ENCODE measurements at places on chromosomes 5 and 9.

GRCh38 chr9:109843641-109844040 lies 63.6 kb downstream of the PALM2AKAP2 start:
- DNase-seq, result no peak

GRCh38 chr9:18745710-18746109 lies 271.8 kb downstream of the ADAMTSL1 start:
- no peak for DNase-seq

DNA sequence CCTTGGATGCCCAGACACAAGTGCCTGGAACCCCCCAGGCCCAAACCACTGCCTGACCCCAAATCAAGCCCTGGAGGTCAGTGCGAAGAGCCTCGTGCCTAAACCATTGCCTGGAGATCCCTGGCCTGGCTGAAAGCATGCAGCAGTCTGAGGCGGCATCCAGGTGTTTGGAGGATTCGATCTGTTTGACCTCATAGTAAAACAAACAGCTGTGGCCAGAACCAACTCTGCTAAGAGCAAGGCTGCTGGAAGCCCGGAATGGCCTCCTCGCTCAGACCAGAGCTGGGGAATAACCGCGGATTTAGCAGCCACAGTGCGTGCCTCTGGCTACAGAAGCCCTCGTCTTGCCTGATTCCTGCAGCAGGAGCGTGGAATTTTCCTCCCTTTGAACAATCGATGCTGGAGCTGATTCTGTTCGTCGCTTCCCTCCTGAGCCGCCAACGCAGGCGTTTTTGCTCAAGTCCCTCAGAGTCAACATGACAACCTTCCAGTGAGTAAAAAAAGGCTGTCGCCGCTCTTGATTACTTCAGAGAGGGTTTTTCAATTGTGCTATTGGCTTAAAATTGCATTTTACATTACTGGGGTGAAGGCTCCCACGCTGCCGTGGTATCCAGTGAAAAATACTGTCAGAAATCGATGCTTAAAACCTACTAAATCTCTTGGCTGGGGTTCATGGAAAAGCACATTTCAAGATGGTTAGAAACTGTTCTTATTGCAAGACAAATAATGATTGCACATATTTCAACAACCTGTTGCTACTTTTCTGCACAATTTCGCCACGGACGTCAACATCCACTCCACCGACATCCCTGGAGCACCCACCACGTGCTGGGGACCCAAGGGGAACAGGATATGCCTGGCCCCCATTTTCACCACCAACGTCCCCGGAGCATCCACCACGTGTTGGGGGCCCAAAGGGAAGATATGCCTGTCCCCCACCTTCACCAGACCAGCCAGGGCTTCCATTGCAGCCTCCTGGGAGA lies 190.0 kb downstream of the OLFM1 start:
- DNase-seq, result no peak

DNA sequence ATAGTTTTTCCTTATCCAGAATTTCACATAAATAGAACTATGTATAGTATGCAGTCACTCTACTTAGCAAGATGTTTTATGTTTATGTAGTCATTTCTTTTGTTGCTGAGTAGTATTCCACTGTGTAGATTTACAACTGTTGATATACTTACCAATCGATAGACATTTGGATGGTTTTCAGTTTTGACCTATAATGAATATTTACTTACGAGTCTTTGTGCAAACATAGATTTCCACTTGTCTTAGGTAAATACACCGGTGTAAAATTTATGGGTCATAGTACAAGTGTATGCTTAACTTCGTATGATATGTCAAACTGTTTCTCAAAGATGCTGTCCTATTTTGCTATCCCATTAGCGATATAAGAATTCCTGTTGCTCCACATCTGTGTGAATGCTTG lies 19.7 kb upstream of the OR2K2 start:
- DNase-seq, result no peak

DNA sequence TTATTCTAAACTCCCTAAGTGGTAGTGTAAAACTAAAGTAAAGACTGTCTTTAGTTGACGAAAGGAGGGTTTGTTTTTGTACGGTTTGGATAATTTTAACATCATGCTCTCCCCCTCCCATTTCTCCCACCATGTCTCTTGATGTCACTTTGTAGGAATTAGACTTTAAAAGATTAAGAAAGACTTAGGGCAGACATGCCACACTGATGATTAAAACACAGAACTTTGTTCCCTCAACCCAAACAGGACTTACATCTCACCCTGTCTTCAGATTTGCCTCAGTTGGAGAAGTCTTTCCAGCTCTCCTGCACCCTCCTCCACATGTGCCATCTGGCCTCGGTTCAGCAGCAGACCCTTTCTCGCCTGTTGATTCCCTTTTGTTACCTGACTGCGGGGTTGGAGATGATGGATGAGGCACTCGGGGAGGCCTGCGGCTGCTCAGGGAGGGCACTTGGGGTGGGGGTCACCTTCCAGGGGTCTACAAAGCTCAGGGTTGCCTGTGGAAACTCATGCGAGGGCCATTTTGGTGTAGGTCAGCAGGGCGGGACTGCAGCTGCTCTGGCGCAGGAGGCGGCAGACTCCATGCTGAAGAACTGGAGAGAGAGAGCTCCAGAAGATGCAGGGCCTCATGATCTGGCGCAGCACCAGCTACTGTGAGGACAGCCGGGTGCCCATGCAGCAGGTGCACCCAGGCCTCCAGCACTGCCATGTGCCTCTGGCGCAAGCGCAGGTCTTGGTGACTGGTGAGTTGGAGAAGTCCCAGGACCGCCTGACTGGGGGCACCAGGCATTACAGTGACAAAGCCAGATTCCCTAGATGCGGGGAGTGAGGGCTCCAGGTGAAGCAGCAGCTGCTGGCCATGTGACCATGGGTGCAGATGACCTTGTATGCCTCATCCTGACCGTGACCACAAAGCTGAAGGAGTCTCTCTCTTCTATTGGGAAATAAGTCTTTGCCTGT lies 24.5 kb upstream of the EXOC3 start:
- DNase-seq, result no peak

GRCh38 chr9:129442803-129443511 lies 177.9 kb downstream of the C9orf50 start:
- no peak for DNase-seq

GRCh38 chr5:17477573-17478265 lies 20.3 kb upstream of the TAF11L2 start:
- no peak for DNase-seq

- DNase-seq, result no peak
Observed at GRCh38 chr9:71515626-71516025, 252.7 kb downstream of the CEMIP2 start.

DNA sequence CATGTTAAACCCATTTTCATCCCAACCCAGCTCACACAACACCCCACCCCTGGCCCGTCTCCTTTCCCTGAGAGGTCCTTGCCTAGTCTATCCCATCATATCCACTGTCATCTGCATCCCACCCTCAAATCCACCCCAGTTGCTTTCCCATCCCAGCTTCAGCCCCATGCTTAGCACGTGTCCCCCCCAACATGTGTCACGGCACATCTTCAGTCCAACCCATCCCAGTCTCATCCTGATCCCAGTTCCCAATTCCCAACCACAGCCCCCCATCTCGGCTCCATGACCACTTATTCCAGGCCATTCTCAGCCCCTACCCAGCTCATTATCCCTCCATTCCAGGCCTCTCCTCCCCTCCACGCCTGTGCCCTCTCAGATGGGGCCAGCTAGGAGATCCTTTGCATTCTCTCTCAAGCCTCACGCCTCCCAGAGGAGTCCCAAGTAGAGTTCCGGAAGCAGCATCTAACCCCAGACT lies 605 bp upstream of the DBN1 start:
- DNase-seq, result no peak

- no peak for DNase-seq
Observed at GRCh38 chr5:110940136-110940535, 131.4 kb upstream of the TSLP start.

- no peak for DNase-seq
Observed at GRCh38 chr5:86482008-86482407, 135.7 kb upstream of the COX7C start.

DNA sequence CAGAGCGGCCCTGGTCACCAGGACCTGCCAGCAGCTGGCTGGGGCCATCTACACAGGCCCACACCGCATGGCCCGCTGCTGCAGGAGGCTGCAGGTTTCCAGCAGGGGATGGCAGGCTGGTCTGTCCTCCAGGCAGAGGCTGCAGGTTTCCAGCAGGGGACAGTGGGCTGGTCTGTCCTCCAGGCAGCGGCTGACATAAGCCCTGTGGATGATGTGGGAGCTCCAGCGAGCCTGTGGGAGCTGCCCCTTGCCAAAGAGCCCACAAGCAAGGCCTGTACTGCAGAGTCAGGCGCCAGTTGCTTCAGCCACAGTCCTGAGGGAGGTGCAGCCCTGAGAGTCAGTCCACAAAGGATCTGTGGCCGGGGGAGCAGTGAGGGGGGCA lies 18.5 kb downstream of the TPPP start:
- no peak for DNase-seq

DNA sequence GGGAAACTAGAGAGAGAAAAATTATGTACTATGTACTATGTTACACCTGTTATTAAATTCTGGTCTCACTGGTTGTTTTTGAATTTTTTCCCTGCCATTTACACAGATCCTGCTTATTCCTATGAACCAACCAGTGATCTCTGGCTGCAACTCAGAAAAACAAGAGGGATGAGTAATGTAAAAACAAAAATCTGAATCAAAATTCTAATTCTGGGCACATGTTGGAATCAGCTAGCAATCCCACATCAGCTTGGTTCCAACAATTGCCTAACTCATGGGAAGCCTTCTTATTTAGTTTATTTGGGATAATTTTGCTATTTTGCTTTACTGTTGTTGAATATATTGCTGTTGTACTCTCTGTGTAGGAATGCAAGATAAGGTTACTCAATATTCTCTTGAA lies 78.3 kb downstream of the PLK2 start:
- no peak for DNase-seq

DNA sequence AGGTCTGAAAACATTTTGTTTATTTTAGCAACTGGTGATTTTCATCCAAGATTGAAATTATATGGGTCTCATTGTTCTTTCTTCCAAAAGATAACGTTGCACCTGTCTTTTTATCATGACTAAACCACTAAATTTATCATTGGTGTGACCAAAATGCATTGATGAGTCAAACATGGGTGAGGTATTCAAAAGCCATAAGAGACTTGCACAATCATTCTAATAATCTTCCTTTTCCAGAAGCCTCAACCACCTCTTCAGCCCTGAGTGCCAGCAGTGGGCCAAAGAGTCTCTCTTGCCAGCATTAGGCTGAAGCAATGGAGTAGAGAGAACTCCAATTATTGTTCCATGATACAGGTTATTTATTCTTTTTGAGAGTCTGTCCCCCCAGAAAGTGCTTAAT lies 198.9 kb downstream of the LURAP1L start:
- DNase-seq, result no peak

GRCh38 chr9:95103871-95104580 lies 213.5 kb downstream of the FANCC start:
- no peak for DNase-seq

GRCh38 chr5:34996261-34996660 lies 51.5 kb downstream of the AGXT2 start:
- DNase-seq, result no peak

GRCh38 chr9:13665418-13666066 lies 386.1 kb upstream of the MPDZ start:
- DNase-seq, result no peak

DNA sequence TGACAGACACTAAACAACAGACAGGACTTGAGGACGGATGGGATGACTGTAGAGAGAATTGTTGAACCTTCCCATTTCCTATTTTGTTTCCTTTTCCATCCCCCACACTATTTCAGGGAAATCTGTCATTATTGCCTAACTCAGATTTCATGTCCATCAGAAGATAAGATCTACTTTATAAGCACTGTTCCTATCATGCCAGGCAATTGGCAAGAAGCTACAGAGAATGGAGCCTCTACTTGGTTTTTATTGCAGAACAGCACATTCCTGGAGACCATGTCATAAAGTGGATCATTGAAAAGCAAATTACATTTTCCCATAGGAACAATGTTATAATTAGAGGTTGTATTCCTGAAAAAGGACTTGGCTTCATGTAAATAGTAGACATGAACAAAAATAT lies 173.7 kb upstream of the KIF2A start:
- no peak for DNase-seq

DNA sequence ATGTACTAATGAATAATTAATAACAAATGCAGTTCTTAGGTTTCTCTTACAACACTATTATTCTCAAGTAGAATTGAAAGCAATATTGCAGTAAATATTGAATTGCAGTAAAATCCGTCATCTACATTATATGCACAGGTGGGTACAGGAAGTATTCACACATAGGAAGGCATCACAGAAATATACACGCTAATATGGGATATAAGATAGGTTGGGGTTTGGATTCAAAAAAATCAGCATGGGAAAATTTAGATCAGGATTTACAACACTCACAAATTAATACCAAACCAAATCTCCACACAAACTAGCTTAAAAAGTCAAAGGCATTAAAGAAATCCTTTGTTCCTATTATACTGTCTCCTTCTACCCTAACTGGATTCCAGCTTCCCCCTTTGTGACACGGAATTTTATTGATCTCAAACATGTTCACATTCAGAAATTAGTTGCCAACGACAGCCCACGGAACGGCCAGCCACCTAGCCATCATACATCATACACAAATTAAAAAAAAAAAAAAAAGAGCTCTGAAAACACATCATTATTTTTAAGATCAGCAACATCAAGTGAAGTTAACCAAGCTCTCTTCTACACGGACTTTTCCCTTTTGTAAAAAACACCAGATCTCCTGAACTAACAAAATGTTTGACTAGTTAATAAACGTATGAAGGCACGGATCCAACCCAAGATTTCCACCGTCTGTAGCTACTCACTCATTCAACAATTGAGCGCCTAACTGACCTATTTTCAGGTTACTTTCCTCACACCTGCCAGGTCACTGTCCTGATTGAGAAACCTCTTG lies 2.2 kb downstream of the NR6A1 start:
- no peak for DNase-seq

- no peak for DNase-seq
Observed at GRCh38 chr5:67748165-67748690, 467.3 kb upstream of the PIK3R1 start.

GRCh38 chr9:116193636-116194035 lies 40.0 kb downstream of the PAPPA start:
- no peak for DNase-seq

DNA sequence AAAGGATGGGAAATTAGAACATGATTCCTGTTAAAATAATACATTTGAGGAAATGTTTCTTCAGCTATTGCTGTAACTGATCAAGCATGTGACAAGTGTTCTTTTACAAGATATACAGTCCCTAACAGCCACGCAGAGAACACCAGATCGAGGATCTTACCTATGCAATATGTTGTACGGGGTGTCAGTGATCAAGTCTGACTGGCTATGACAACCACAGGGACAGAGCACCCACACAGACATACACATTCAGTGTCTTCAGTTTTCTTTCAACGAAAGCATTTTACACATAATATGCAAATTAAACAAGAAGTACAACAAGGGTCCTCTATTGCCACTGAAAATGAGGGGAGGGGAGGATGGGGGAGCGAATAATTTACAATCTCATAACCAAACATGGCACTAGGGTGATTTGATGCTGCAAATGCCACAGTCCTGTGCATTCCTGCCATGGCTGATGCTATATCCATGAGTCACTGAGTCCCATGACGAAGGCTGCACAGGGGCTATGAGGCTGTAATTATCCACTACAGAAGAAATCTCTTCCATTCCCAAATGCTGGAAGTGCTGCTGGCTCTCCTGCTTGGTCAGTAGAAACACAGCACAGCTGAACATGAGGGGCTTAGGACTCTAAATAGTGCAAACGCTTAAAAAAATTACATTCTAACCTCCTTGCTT lies 118.2 kb downstream of the KLHL3 start:
- no peak for DNase-seq

GRCh38 chr5:72785801-72786200 lies 30.7 kb upstream of the TNPO1 start:
- DNase-seq, result no peak

GRCh38 chr5:157113002-157113401 lies 4.2 kb upstream of the HAVCR2 start:
- DNase-seq, result no peak
